Spleen (tissue), 13 donors: ENCODE measurements at places on chromosomes 2 and 18. TPM values are rescaled to one million over a fixed set of nuclear protein-coding genes. Genes with fewer than 3 reads are reported as not detected.

- DNase-seq: no peak
These were observed 1.1 kb downstream of the PNKD start for GRCh38 chr2:218271487-218271797.

- no peak for DNase-seq
These were observed 221.5 kb upstream of the SLC35G4 start for GRCh38 chr18:11387880-11388279.

DNA sequence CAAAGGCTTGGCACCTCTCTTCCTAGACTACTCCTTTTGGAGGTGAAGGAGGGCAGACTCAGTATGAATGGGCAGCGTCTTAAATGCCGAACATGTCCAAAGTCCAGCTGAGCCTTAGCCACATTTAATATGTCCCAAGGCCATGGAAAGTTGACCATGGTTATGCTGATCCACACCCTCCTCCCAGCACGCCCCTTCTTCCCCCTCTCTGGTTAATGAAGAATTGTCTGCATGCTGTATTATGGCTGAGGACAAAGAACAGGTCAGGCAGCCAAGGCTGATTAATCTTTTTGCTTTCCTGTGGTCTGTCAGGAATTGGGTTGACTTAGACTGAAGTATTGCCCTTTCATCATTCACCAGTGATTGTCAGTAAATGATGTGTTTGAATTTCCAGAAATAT lies 5.8 kb upstream of the MYOM1 start:
- no peak for DNase-seq

GRCh38 chr2:212528106-212528856 lies 10.3 kb downstream of the ERBB4 start:
- DNase-seq: no peak

GRCh38 chr18:22559414-22560274 lies 141.9 kb upstream of the CTAGE1 start:
- DNase-seq: peak; percentile 81

DNA sequence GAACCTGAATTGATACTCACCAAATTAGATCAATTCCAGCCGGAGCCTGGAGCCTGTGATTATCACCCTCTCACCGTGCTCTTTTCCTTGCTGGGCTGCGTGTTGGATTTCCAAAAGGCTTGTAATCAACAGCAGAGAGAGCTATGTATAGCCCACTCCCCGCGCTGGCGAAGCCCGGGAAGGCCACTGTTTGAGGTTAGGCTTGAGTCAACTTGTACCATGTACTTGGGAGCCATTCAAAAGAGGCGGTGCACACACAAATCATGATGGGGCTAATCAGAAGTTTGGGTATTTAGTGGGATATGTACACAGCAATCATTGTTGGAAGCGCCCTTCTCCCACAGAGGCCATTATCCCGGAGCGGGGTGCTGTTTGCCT lies 151.6 kb downstream of the GLI2 start:
- no peak for DNase-seq

GRCh38 chr18:74436158-74436769 lies 20.8 kb downstream of the DIPK1C start:
- no peak for DNase-seq

DNA sequence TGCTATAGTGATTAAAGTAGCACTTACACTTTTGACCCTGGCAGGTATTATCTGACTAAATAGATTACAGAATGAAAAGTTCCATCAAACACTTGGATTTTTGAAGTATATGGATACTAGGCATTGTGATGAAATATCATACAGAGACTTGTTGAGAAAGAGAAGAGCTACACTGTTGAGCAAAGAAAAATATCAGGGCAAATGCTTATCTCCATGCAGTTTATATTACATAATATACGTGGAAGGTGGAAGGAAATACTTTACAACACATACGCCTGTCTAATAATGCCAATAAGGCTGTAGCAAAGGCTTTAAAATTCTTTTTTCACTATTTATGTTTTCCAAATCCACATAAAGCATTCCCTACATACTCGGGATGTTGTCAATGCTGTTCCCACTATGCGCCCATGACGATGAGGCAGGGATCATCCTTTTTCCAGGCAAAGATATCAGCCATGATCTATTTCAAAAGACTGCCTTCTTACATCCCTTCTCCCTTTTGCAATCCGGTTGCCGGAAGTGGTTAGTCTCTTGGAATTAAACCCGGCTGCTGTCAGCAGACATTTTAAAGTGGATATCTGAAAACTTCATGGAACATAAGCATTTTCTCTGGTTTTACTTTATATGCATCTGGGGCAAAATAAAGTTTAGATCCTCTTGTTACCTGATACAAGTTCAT lies 92.6 kb upstream of the ITGA4 start:
- no peak for DNase-seq

- DNase-seq: no peak
These were observed 132.6 kb downstream of the C1D start for GRCh38 chr2:67930156-67930555.

- no peak for DNase-seq
These were observed 331.6 kb downstream of the KCNS3 start for GRCh38 chr2:18209934-18210639.

GRCh38 chr2:121866789-121867188 lies 111.3 kb downstream of the TSN start:
- no peak for DNase-seq

DNA sequence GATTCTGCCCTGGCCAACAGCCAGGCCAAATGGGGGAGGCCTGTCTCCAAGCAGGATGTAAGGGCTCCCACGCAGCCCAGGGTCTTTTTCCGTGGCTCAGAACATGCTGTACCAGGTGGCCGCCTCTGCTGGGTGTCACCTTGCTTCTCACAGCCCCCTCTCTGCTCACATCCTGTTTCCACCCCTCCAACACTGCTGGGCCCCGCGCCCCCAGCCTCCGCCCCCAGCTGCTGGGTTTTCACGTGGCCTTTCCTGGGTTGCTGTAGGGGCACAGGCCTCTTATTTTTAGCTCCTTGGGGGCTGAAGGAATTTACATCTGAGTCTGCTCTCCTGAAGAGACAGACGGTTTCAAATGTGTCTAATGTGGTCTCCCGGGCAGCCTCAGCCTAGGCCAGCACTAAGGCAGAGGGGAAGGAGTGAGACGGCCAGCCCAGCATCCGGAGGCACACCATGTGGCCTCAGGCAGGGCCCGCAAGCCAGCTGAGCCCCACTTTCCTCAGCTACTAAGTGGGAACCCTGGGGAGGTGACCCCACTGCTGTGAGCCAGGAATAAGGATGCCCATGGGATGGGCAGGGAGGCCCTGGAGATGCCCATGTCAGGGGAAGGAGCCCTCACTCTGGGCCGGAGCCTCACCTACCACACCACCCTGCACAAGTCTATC lies 18.7 kb upstream of the DUSP2 start:
- peak; percentile 92 for DNase-seq

DNA sequence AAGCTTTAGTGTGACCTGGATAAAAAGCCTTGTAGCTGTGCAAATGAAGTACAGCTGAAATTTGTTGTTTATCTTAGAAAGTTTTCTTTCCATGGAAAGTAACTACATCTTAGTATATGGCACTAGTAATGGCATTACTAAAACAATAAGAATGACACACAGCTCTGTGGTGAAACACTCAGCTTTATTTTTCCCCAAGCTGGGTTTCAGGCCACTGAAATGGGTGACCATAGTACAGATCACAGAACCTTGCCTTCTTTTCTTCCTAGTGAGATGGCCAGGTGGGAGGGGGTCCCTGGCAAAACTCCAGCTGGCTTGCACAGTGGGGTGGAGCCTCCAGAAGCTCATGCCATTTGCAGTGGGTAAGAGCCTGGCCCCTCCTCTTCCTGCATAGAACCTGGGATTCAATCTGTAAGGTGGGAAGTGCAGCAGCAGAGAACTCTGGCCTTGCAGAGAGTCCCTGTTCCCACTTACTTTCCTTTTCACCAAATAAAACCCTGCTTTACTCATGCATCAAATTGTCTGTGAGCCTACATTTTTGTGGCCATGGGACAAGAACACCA lies 17.6 kb upstream of the GRP start:
- no peak for DNase-seq

GRCh38 chr18:45670281-45670962 lies 53.6 kb upstream of the SLC14A1 start:
- DNase-seq: no peak

MATN3 gene
- not detected for total RNA-seq

COMMD1 gene
- 31.5 TPM for total RNA-seq

KCNJ13 gene
- not detected for total RNA-seq

TRIB2 gene
- total RNA-seq: 157 TPM

CTAGE1 gene
- total RNA-seq: not detected

SF3B1 gene
- 825 TPM for total RNA-seq

OSBPL6 gene
- 1.6 TPM for total RNA-seq

ANKRD53 gene
- 1.7 TPM for total RNA-seq

FAP gene
- total RNA-seq: 0.91 TPM

NRP2 gene
- 46.2 TPM for total RNA-seq

NLRC4 gene
- 25.4 TPM for total RNA-seq
